ENCODE measurements at places on chromosomes 12 and 14.

DNA sequence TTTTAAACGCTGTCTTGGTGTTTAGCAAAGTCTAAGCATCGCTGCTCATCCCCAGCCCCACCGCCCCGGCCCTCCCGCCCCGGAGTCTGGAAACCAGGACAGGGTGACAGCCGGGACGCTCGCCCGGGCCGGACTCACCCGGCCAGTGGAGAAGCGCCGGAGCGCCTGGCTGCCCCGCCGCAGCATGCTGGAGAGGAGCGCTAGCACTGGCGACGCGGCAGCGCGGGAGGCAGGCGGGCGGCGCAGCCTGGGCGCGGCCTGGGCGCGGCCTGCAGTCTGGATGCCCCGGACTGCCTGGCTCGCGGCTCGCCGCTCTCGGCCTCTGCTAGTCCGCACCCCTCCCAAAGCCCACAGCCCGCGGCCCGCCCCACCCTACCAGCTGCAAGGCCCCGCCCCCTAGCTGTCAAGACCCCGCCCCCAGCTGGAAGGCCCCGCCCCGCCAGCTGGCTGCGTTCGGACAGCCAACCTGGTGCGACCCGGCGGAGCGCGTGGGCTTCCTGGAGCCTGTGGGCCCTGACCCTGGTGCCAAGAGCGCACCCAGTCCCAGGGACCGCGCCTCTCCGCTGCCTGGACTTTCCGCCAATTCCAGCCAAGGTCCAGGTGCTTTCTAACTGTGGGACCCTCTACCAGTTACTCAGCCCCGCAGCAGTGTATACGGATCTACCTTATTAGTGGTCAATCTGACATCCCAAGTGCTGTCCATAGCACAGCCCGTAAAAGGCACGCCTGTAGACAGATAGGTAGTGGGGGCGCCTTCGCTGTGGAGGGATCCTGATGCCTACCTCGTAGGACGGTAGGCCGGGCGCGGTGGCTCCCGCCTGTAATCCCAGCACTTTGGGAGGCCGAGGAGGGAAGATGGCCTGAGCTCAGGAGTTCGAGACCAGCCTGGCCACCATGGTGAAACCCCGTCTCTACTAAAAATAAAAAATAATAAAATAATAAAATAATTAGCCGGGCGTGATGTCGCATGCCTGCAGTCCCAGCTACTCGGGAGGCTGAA is at the start of gene ALDH1L2:
TSS of gene ALDH1L2 (minus strand) at position 208 of the 1,000 bp plus-strand sequence. CDS start at position 186, 22 bp downstream.
- peak; percentile 11 for DNase-seq

DNA sequence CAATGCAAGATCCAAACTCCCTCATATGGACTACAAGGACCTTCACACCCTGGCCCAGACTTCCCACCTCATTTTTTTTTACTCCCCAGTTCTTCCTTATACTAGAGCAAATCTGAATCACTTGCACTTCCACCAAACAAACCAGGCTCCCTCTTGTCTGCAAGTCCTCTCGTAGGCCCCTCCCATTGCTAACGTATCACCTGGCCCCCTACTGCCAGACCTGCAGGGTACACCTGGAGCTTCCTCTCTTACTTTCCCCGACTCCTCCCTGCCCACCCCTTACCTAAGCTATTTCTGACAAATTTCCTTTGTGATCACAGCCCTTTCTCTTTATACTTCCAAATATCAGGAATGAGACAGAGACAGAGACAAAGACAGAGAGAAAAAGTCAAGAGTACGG is 463.9 kb downstream of the GALC start:
- DNase-seq: peak; percentile 31

- DNase-seq: no peak
These were observed 1.6 kb downstream of the CTDSP2 start for GRCh38 chr12:57844709-57845477.

DNA sequence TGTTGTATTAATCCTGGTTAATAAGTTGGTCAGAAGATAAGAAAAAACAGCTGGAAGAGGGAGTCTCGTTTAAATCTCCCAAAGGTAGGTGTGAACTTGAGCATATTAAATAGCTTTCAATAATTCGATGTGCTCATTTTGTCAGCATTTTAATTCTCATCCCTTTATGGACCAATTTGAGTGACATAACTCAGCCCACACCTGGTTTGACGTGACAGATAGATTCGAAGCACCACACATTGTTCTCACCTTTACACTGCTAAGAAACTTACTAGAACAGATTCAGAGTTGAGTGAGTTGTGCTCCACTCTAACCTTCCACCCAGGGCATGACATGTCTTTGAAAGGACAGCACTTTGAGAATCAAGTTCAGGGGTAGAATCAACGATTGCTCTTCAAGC is 161.4 kb upstream of the GZMB start:
- no peak for DNase-seq

DNA sequence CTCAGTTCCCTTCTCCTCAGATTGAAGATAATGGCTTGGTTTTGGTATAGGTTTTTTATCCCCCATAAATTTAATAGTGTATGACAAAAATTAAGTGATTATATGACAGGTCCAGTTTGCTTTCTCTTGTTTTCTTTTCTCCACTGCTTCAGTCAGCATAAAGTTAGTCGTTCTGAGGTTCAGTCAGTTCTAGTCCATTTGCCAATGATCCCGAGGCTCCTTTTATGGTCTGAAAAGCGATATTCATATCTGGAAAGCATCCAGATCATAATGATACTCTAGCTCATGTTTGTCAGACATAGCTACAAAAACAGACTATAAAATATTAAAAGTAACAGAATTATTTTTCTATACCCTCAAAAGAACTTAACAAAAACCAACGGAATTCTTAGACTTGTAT is 67.1 kb upstream of the SLC38A4 start:
- DNase-seq: no peak

DNA sequence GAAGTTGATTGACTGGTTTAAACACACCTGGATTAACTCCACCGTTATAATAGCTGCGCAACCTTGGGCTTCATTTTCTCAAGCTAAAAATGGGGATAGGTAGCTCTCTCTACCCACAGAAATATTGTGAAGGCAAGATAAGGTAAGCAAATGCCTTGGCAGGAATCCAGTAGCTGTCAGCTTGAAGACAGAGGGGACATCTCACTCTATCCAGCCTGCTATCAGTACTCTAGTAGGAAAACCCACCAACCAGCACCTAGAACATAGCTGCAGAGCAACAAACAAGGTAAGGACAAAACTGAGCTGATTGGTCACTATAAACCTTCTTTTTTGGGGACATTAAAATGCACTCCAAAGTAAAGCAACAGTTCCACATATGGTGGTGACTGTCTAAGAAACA is 7.7 kb downstream of the CSRP2 start:
- DNase-seq: no peak

GRCh38 chr12:51067771-51068170 is 15.6 kb downstream of the CSRNP2 start:
- DNase-seq: no peak

- no peak for DNase-seq
These were observed 49.9 kb downstream of the TSPAN8 start for GRCh38 chr12:71107936-71108335.

DNA sequence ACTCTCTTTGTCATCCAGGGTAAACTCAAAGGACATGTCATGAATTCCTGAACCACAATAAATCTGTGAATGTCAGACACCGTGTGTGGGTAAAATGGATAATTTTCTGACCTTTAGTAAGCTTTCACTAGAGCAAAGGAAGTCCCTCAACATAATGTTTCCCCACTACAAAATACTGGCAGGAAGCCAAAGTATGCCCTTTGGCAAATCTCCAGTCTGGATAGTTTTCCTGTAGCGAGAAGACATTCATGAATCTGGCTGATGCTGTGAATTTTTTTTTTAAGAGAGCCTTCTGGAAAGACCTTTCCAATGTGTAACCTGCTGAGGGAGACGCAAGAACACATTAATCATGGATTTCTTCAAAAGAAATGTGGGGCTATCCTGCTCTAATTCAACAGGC is 389.6 kb upstream of the DDHD1 start:
- no peak for DNase-seq

GRCh38 chr14:73613419-73613963 is 1.2 kb downstream of the ACOT6 start:
- DNase-seq: no peak

- DNase-seq: no peak
These were observed 19.9 kb upstream of the PHC1 start for GRCh38 chr12:8894378-8894777.

GRCh38 chr12:8817856-8818255 is 4.6 kb upstream of the A2ML1 start:
- no peak for DNase-seq

DNA sequence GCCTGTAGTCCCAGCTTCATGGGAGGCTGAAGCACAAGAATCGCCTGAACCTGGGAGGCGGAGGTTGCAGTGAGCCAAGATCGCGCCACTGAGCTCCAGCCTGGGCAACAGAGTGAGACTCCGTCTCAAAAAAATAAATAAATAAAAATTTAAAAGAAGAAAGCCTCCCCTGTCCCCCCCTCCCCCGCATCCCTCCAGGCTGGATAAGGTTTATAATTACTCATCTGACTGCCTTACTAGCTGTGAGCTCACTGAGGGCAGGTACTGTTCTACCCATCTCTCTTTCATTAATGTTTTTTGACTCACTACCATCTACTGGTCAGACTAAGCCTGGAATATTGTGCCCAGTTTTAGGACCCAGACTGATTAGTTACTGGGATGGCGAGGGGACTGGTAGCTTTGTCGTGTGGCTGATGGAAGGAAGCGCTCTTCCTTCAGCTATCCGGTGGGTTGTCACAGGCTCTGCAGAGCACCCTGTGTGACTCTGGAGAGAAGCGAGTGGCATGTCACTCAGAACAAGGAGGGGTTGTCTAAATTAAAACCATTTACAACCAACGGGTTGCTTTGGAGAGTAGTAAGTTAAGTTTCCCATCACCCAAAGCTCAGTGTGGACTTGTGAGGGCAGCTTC is 16.9 kb downstream of the EVL start:
- DNase-seq: no peak

DNA sequence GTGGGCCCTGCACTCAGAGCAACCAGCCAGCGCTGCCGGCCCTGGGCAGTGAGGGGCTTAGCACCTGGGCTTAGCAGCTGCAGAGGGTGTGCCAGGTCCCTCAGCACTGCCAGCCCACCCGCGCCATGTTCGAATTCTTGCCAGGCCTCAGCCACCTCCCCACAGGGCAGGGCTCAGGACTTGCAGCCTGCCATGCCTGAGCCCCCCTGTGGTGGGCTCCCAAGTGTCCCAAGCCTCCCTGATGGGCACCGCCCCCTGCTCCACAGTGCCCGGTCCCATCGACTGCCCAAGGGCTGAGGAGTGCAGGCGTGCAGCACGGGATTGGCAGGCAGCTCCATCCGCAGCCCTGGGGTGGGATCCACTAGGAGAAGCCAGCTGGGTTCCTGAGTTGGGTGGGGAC is 98.0 kb upstream of the NID2 start:
- DNase-seq: no peak

GRCh38 chr12:46343118-46343852 is 29.3 kb downstream of the SLC38A2 start:
- DNase-seq: no peak

DNA sequence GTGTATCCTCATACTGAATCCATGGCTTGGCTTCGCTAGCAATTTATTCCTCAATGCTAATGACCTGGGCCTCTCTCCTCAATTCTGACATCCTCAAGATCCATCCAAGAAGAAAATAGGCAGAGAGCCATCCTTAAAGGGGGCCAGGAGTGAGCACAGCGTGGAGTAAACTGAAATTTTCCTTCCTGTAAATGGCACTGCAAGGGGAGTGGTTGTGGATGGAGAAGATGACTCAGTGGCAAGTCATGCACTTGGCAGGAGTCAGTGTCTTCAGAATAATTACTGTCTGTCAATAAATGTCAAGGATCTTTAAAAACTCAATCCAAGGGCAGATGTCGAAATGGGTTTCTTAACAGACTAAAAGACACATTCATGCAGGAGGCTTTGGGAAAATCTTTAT is 88.0 kb upstream of the TMEM132C start:
- DNase-seq: no peak

- DNase-seq: no peak
These were observed 14.1 kb upstream of the LRP1-AS start for GRCh38 chr12:57161491-57161890.

DNA sequence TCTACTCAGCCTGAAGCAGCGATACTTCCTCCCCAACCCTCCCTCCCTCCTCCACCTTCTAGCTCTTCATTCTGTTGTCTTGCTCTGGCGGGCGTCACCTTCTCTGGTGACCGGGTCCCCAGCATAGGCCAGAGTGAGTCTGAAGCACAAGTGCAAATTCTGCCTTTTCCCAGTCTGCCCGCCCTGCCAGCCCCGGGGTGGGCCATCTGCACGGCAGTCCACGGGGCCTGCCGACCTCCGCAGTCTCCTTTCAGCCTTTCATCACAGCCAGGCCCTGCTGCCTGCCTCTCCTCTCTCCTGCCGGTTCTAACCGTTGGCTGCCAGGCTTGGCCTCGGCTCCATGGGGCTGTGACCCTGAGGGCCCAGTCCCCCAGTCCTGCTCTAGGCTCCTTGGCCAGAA is 58.7 kb downstream of the TESC start:
- DNase-seq: no peak

DNA sequence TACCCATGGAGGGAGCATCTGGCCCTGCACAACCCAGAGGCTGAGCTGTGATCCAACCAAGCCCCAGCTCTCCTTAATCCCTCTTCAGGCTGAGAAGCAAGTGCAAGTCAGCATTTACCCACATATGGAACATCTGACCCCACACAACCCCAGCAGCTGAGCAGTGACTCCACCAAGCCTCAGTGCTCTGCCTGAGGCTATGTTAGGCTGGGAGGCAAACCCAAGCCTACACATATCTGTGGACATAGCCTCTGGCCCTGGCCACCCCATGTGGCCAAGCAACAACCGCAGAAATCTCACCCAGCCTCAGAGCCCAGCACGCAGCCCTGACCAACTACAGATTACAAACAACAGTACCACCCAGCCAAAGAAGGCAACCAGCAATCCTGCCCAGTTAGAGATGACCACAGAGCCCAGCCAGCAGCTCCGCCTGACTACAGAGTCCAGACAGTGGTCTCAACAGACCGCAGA is 142.8 kb downstream of the NUAK1 start:
- no peak for DNase-seq

- no peak for DNase-seq
These were observed 171.7 kb downstream of the SLC5A8 start for GRCh38 chr12:101038289-101038871.

- no peak for DNase-seq
These were observed 472.1 kb downstream of the BCL11B start for GRCh38 chr14:98799891-98800290.

DNA sequence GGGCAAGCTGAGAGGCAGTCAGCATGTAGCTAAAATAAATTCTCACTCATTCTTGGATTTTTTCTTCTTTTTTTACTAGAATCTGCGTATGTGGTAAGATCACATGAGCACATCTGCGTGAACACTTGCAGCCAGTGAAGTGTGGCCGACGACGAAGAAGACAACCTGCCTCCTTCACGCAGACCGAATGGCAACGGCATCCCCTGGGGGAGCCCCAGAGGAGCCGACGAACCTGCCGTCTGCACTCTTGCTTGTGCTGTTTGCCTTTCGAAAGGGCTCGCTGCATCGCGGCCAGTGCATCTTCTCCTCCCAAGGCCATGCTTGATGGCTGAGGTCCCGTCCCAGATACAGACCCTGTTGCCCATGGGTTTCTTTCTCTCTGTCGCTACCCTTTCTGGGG is 113.8 kb downstream of the KCNK10 start:
- no peak for DNase-seq

- no peak for DNase-seq
These were observed 171.0 kb upstream of the LHX5 start for GRCh38 chr12:113642672-113643071.

Data from NCI-H510A (cell line).